ENCODE measurements at places on chromosomes 5 and 9.

- DNase-seq, result no peak
These were observed 43.9 kb downstream of the FYB1 start for GRCh38 chr5:39175273-39175955.

DNA sequence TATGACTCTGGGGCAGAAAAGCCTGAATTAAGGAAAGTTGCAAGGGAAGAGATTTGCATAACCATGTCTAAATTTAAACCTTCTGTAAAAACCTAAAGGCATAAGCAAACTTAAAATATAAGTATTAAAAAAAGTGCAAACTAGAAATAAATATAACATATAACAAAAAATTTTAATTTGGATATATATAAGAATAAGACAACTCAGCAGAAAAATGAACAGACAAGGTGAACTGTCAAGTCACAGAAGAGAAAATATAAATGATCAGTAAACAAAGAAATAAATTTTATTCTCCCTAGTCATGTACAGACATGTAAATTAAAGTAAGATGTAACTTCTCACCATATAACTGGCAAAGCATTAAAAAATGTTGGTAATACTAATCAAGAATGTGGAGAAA is 37.0 kb downstream of the C5orf22 start:
- no peak for DNase-seq

DNA sequence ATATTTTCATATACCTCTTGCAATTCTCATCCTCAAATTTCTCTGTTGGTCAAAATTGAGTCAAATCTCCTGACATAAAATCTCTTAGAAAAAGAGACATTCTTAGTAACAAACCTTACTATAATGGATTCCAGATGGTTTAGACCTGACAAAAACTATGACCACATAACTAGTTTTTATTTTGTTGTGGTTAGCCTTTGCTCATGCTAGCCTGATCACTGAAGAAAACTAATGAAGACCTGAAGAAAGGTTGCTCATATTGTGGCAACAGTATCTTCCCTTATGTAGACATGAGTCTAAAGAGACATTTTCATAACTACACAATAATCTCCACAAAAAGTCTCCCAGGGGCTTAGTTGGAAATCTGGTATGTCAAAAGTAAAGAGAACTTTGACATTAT is 274.1 kb upstream of the TMEM161B start:
- DNase-seq, result no peak

DNA sequence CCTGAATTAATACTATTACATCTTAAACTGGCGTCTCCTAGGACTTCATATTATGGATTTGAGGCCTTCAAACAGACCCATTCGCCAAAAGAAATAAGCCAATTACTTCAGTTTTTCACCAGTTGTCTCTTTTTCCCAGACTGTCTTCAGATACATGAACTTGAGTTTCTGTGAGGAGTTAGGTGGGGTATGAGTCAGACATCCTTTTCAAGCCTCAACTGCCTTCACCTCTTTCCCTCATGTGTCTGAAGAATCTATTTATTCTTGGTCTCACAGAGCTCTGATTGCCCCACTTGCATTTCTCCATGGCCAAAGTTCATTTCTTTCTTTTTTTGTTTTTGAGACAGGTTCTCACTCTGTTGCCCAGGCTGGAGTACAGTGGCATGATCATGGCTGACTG is 12.5 kb downstream of the WNT8A start:
- no peak for DNase-seq

GRCh38 chr9:76703270-76703669 is 61.0 kb upstream of the PCA3 start:
- no peak for DNase-seq

GRCh38 chr9:86598411-86599239 is 244.4 kb upstream of the TUT7 start:
- DNase-seq, result no peak

DNA sequence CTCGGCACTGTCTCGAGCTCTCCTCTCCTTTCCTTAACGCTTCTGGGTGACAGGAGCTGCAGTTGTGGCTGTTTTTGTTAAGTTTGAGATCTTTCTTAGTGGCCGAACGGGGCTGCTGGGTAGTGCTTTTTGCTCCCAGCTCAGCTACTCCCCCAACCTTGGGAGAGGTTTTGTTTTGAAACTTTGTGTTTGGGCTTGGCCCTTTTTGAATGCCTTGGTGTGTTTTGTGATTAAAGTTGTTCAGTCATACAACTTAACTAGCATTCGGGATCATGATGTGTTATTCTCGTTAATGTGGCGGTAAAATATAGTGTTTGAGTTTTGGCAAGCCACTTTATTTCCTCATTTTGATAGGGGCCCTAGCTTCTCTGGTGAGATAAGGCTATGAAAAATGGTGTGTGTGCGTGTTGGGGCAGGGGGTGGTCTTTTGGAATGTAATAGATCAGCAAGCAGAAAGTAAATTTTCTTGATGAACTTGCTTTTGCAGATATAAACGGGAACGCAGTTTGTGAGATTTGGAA is 1.1 kb downstream of the KDM3B start:
- DNase-seq, result no peak

- DNase-seq, result no peak
These were observed 105.2 kb downstream of the RFK start for GRCh38 chr9:76289042-76289441.

DNA sequence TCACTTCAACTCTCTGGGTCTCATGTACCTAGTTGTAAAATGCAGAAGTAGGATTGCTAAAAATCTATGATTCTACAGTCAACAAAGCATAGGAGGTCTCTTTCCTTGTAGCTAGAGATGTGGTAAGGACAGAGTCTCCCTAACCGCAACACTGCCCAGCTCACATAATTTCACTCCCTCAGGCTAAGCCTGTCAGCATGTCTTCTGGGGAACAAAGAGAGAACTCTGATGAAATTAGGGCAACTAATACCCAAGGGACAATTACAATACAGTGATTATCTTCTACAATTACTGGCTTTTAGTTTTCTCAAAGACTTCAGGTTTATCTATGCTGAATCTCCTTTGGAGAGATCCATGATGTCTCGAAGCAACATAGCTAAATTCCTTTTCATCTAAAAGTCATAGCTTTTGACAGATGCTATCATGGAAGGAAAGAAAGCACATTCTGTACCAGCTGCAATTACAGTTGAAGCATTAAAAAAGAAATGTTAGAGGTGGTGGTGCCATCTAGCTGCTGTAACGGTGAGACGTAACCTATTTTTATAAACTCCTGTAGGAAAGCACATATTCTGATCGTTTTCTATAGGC is 141.1 kb upstream of the TARS1 start:
- DNase-seq, result no peak

DNA sequence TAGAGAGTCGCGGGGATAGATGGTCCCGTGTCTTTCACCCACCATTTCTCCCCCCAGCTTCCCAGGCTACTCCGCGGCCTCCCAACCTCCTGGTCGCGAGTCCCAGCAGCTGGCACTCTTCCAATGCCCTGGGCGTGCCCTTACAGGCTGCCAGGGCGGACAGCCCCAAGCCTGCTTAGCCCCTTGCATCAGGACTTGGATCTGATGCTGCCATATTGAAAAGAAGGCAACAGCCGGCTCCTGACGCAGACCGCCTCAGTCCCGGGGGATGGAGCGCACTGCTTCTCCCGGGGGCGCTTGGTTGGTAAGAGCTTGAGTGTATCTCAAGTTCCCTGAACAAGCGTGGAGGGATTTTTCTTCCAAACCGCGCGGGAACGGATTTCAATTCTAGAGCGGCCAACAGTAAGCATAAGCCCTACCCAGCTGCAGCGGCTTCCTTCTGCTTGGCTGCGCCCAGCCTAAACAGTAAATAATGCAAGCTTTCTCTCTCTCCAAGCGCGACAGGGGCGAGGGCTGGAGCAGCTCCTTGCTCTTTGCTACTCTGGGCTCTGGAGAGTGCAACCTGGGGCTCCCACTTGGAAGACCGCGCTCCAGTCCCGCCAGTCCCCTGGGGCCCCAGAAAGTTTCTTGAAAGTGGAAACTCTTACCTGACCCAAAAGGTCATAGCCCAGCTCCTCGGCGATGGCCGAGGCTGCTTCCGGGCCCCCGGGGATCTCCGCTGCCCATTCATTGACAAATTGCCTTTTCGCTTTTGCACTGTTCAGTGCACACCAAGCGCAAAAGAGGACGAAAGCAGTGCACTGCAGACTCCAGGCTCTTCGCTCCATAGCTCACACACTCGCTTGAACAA is 607 bp downstream of the PCSK1 start:
- peak; percentile 64 for DNase-seq

DNA sequence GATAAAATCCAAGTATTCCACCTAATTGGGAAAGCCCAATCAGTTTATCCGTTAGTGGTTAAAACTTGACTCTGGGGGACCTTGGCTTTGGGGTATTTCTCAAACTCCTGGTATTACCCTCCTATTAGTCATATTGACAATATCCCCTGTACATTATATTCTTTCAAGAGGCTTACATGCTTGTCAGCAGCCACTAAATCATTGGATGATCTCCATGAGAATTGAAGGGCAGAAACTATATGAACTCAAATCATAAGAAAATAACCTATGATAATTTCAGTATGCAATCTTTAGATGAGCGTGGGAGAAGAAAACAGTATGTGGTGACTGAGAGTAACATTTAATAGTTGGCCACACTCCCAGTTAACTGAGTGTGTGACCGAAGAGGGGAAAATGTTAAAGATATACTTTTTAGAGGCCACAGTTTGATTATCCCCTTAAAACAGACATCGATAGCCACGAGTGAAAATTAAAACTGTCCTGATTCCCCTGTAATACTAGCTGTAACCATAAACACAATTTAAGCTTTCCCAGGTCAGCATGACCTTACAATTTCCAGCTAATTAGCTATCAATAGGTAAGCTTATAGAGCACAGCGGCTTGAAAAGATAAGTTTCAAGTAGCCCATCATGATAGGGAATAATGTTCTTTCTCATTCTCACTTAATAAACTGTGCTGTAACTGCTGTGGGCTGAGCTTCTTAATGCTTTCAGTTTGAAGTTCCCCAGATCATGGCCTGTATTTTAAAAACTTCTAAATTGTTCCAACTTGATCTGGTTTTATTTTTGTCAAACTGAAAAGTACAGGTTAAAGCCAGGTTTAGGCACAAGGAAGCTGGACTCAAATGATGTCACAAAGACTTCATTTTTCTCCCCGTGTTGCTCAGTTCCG is 58.6 kb downstream of the PUM3 start:
- DNase-seq, result no peak

DNA sequence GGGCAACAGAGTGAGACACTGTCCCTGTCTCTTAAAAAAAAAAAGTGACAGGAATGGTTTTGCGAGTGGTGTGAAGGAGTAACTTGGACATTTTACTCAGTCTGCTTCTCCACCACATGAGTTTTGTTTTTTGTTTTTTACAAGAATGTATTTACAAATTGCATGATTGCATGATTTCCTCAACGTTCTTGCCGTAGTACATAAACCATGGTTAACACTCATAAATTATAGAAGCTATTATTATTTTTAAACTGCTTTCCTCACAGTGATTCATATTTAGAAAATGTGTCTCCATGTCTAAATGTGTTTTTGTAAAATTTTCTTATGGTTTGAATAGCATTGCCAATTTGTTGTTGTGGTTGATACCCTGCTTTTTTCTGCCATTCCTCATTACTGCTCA is 220.0 kb downstream of the GOLPH3 start:
- DNase-seq, result no peak

DNA sequence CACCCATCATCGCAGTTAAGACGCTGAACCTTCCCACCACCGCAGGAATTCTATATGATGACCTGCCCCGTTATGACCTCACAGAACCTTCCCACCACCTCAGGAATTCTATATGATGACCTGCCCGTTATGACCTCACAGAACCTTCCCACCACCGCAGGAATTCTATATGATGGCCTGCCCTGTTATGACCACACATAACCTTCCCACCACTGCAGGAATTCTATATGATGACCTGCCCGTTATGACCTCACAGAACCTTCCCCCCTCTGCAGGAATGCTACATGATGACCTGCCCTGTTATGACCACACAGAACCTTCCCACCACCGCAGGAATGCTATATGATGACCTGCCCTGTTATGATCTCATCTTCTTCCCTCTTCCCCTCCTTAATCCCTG is 64.3 kb downstream of the IRX1 start:
- no peak for DNase-seq

DNA sequence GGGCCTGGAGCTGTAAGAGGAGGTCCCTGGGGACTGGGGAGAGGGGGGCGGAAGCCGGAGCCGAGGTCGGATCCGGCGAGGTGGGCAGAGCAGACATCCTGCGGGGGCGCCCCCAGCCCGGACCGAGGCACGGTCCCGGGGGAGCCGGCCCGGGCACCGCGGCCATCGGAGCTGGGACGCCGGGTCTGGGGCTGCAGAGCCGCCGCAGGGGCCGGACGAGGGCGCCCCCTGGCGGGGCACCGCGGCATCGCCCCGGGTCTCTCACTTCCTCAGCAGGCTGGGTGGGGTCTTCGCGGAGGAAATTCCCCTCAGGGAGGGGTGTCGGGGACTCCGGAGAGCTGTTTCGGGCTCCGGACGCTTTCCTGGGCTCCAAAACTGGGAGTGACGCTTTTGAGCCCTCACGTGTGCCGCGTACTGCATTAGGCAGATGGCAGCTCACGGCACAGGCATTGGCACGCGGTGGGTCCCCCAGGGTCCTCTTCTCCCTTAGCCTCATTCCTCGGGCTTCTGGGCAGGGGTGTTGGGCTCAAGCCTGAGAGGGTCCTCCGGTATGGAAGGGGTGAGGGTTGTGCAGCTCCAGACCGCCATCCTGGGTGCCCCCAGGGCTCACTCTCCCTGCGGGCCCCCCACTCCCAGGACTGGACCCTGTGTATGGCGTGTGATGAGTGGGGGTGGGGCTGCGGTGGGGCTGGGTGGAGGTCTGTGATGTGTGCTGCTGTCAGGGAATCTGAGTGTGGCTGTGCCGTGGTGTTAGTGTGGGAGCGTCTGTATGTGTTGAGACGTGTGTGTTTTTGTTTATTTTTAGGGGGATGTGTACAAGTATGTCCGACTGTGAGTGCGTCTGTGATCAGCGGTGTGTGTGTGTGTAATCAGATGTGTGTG is 29.6 kb downstream of the LHX2 start:
- DNase-seq, result peak; percentile 38

DNA sequence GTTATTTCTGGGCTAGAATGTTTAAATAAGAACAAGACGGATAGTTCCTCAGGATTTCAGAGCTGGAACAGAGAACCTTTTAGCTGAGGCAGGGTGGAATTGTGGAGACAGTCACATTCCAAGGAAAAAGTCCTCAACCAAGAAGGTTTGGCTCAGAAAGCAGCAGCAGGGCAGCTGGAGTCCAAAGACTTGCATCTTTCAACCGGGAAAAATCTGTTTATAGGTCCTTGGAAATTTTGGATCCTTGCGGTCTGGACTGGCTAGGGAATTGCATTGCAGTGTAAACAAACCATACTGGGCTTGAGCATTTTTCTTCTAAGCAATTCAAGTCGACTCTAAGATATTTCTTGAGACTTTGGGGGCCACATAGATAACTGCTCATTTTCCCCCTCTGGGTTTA is 40.8 kb upstream of the HMHB1 start:
- no peak for DNase-seq

Measured in NCI-H510A treated with DMSO at 0.1 percent for 48 hours (cell line).